ENCODE measurements at places on chromosomes 2 and 18.

DNA sequence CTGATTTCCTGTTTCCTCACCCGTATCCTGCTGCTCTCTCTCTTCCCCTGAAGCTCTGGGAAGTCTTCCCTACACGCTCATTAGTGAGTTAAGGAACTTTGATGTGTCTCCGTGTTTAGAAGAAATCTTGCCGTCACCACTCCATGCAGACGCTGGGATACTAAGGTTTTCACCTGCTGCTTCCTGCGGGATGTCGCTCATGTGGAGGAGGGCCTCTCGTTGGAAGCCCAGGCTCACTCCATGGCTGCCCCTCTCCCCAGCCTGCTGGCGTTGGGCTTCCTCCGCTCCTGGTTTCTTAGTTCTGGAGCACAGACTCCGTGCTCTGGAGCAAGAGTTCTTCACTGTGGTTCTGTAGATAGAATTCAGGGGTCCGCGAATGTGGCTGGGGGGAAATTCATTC is 326.3 kb downstream of the GBX2 start:
- no peak for DNase-seq

GRCh38 chr18:48133671-48134251 is 203.3 kb upstream of the SMAD2 start:
- no peak for DNase-seq

GRCh38 chr18:59323931-59324622 is 5.6 kb upstream of the CPLX4 start:
- DNase-seq, result peak; percentile 49

GRCh38 chr2:136765256-136766072 is at the start of gene THSD7B:
TSS of gene THSD7B (plus strand) at chr2:136765545. CDS start at chr2:136882179, 116,634 bp downstream.
- no peak for DNase-seq

DNA sequence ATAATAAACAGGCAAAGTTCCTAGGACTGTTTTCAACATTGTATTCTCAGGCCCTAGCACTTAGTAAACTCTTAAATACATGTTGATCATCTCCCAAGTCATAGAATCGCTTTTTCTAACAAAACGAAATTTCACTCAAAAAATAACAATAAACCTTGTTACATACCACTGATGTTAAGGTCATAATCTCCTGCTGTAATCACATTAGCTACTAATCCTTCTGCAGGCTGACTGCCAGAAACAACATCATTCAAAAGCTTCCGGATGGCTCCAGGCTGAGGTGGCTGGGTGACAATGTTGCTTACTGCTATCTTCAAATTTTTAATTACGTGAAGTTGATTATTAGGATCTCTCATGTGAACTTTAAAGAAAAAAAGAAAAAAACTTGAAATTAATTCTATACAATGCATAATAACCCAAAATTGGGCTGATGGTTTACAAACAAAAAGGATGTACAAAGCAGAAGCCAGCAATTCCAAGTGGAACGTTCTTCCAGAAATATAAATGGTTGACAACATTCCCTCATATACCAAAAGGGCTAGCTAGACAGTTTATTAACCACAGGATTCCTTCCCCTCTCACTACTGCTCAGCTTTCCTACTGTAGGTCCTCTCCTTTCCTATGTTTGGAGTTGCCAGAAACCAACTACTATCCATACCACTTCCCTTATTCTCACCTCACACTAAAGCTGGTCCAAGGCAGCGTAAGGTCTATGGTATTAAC is 11.6 kb downstream of the TRAPPC8 start:
- DNase-seq, result peak; percentile 1

- DNase-seq, result peak; percentile 100
These were observed 122.7 kb downstream of the COL6A3 start for GRCh38 chr2:237291138-237291792.

- peak; percentile 50 for DNase-seq
These were observed 162.3 kb downstream of the ACKR3 start for GRCh38 chr2:236731767-236732580.

DNA sequence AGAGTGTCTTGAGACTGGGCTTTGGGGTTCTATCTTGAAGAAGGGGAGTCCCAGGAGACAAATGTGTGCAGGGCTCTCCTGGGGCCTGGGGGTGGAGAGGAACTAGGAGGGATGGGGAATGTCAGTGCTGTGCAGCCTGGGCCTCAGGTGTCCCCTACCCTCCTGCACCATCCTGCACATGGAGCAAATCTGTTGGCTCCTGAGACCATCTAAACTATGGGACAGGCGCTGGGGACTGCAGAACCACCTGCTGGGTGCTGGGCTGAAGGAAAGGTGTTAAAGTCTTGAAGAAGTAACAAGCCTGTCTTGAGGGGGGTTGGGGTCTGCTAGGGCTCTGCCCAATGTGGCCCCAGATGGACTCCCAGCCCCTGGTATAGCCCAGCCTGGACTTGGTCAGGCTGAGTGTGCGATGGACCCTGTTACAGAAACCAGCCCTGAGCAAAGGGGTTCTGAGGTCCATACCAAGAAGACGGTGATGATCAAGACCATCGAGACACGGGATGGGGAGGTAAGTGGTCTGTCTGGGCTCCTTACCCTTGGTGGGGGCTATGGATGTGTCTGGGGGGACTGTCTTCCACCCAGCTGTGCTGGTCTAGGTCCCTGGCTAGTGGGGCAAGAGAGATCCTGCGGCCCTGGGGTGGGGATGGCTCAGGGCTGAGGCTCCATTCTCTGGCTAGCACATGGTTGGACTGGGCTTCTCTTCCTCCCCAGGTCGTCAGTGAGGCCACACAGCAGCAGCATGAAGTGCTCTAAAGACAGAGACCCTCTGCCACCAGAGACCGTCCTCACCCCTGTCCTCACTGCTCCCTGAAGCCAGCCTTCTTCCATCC is 7.3 kb downstream of the DES start:
- DNase-seq, result no peak

DNA sequence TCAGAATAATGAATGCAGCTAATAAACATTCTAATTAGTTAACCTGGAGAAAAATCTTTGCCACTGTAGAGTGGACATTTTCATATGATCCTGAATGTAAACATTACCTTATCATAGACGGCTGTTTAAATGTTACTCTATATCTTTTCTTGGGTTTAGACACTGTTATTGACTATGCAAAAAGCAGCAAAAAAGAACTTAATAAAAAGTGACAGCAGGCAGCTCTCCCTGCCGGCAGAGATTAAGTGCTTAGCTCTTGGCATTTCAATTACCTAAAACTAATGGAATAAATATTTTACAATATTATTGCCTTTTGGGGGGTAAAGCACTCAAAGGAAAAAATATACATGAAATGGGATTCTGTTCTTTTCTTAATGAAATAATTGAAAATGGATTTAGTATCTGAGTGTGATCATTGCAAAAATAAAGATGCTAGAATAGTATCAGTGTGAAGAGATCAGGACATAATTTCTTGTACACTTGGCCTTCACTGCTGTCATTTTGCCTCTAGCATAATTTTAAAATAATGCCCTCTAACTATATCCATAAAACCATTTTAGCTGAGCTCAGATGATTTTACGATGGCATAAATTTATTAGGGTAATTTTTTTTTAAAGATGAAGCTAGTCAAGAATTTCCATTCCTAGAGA is 203.4 kb upstream of the DPP10 start:
- no peak for DNase-seq

GRCh38 chr2:8234757-8235374 is 447.0 kb upstream of the ID2 start:
- DNase-seq, result no peak

DNA sequence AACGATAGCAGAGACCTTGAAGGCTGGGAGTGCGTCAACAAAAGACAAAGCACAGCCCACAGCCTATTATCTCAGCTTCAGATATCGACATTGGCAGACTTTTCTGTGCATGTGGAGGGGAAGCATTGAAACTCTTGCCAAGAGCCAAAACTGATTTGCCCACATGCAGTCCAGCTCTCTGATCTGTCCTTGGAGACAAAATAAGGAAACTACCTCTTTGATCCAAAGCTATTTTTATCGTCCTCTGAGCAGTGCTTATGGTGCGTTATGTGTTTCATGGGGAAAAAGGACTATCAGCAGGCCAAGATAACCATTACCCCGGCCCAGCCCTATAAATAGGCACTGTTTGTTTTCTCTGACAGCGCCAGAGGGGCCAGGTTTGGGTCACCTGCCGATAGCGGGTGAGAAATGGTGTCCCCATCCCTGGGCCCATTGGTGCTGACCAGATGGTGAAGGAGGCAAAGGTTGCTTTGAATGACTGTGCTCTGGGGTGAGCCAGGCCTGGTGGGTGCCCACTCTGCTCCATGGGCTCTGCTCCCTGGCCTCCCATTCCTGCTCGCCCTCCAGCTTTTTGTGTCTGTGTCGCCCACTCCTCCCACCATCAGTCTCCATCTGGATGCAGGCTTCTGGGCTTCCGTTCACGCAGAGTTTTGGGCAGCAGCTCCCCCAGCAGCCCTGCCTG is 176.1 kb upstream of the HS6ST1 start:
- no peak for DNase-seq

Data from fibroblast of skin of scalp (primary cell).